Placental epithelial cell (primary cell): ENCODE measurements at places on chromosomes 12 and 14. TPM values are rescaled to one million over a fixed set of nuclear protein-coding genes. Genes with fewer than 3 reads are reported as not detected.

The DTX3 gene
- total RNA-seq: 16.1 and 20.0 TPM in 2 replicates

The POLE2 gene
- 5.3 and 7.9 TPM in 2 replicates for total RNA-seq

The DEPDC4 gene
- total RNA-seq: 1.4 and 3.1 TPM in 2 replicates

The CCDC59 gene
- 30.8 and 33.8 TPM in 2 replicates for total RNA-seq

The SMOC1 gene
- total RNA-seq: not detected in 2 replicates

The EXOC3L4 gene
- not detected in 2 replicates for total RNA-seq
